ENCODE measurements at places on chromosomes 6 and 20.

GRCh38 chr20:48359692-48360341 lies 468.0 kb downstream of the PREX1 start:
- DNase-seq, result no peak

GRCh38 chr20:7980332-7981046 lies 39.1 kb downstream of the TMX4 start:
- peak; percentile 9 for DNase-seq

GRCh38 chr6:138527411-138528088 lies 28.3 kb upstream of the NHSL1 start:
- no peak for DNase-seq

- no peak for DNase-seq
Observed at GRCh38 chr6:123316733-123317323, 319.9 kb downstream of the TRDN start.

DNA sequence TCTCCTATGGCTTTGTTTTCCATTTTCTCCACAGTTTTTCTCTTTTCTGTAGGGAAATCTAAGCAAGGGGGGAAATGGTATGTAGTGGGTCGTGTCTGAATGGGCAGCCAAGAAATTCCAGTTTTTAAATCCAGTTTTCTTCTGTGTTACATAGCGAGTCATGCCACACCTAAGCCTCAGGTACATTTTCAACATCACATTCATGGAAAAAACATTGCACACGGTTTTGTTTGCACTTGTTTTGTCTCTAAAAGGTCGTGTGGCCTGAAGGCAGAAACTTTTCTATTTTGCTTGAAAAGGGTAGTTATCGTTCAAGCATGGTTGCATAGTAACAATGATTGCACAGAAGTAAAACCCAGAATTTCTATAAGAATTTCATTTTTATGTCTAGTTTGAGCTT lies 70.5 kb downstream of the MOXD1 start:
- DNase-seq, result no peak

GRCh38 chr6:139270249-139270648 lies 21.5 kb downstream of the TXLNB start:
- no peak for DNase-seq

GRCh38 chr6:19289457-19289856 lies 547.7 kb upstream of the ID4 start:
- DNase-seq, result no peak
